ENCODE measurements at places on chromosomes 5 and 9.

DNA sequence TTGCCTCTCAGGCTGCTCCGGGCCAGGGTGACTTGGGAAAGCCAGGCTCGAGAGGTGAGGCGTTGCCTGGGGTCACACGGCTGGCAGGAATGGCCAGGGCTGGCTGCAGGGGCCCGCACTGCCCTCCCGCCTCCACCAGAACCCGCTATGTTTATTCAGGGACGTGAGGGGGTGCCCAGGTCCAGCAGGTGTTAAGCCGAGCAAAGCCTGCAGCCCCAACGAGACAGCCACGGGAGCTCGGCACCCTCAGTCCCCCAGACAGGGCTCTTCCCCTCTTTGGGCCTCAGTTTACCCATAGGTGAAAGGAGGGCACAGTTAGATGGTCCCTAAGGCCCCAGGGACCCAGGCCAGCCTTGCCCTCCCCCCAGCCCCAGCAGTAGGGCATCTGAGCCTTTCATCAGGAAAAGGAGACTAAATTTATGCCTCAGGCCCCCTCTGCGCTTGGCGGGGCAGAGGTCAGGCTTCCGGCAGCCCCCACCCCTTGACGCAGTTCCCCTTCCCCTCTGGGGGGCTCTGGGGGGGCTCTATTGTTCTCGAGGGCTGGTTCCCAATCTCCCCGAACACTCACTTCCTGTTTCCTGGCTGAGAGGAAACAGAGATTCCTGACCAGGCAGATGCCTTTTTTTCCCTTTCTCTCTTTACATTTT lies 7.1 kb upstream of the EGFL7 start:
- no peak for DNase-seq

DNA sequence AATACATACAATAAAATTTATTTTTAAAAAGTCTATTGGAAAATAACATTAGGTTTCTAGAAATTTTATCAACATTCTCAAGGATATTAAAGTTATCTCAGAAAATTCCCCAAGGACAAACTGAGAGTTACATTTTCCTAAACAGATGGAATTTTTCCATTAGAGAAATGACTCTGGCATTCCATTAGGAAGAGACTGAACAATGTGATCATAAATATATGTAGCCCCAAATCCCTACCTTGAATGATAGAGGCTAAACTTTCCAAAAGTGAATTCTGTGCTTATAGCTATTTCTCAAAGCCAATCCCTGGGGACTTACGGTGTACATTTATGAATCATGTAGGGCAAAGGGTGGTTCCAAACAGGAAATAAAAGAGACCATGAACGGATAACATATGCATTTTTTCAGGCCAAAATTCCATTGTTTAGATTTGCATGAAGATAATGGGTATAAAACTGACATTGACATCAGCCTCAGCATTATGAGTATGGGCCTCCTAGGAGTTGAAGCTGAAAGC lies 1181.0 kb upstream of the DMAC1 start:
- DNase-seq, result no peak

DNA sequence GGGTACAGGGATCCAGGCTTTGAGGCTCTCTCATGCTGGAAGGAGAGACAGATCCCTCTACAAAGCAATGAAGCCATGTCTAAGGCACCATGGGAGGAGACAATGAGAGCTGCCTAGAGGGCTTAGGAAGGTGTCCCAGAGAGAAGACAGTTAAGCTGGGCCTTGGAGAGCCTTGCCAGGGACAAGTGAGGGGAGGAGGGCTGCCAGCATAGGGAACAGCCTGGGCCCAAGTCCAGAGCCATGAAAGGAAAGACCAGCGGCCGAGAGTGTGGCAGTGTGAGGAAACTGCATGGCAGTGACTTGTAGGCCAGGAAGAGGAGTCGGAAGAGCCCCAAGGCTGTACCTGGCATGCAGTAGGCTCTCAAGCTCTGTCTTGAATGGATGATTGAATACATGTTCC lies 88.5 kb downstream of the PSD2 start:
- DNase-seq, result no peak

GRCh38 chr9:108496846-108497245 lies 358.9 kb downstream of the ACTL7B start:
- no peak for DNase-seq

GRCh38 chr9:128008171-128008570 lies 27.4 kb upstream of the EEIG1 start:
- DNase-seq, result no peak

DNA sequence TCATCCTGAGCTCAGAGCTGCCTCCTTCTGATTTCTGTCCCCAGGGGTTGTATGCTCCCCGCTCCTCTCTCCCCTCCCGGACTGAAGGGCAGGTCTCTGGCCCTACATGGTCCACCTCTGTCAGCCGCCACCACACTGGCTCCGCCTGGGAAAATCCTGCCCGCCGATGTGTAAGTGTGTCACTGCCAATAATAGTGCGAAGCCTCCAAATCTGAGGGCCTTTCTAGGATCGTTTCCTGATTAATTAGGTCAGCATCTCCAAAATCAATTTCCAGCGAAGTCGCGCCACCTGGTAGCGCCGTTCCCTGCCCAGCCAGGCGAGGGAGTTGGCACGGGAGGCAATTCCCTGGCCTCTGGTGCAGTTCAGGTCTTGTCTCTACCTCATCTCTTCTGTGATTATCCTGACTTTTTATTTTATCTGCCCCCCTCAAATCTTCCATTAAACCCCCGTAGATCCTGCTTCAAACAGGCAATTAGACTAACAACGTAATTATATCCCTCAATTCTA lies 73.5 kb downstream of the ZNF618 start:
- no peak for DNase-seq

- DNase-seq, result no peak
These were observed 650 bp downstream of the GPR107 start for GRCh38 chr9:130054325-130054786.

DNA sequence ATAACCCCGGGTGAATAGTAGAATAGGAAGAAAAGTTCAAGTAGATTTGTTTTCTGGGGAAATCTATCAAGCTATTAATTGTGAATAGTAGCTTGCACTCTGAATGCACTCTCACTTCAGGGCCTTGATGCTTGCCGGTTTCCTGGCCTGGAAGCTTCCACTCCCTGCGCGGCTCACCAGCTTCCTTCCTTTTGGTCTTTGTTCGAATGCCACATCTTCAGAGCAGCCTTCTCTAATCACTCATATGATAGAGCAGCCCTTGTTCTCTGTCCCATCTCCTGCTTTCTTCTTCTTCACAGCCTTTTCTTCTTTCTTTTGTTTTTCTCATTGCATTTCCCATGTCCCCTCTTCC lies 146.7 kb downstream of the MAST4 start:
- no peak for DNase-seq

DNA sequence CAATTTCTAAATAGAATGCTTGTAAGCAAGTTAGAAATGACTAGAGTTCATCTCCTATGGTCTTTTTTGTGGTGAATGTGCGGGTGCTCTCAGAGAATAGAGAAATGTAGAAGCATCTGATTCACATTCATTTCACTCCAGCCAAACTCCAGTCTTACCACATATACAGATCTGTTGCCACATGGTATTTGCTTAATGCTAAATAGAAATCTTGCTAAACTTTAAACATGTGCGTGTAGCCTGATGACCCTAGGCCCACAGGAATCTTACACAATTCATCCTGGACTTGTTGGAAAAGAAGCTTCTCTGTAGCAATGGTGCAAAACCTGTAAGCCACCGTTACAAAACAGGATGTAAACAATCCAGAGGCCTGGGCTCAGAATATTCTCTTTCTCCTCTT lies 135.2 kb downstream of the PCSK1 start:
- no peak for DNase-seq

GRCh38 chr9:87239312-87239711 lies 258.4 kb upstream of the DAPK1 start:
- no peak for DNase-seq

GRCh38 chr5:69042915-69043654 lies 50.7 kb upstream of the SLC30A5 start:
- DNase-seq, result peak; percentile 7

DNA sequence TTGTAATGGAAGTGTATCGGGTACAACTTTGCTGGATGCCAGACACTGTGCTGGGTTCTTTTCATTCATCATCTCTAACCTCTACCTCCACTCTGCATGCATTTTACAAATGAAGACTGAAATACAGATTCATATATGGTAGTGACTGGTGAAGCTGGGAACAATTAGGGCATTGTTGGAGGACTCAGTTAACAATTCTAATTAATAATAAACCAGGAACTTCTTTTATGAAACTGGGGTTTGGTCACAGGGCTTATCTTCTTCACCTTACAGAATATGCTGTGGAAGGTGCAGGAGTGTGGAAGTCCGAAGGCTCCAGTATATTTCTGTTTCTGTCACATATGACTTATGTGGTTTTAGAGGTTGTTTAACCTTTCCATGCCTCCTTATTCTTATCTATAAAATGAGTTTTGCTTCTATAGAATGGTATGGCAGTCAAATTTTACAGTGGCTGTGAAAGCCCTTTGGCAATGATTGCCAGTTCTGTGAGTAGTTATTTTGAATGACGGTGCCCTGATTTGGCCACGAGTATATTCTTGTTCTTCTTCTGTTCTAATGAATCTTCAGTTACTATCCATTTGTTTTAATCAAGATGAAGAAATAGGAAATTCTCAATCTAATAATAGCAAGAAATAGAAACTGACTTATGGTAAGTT lies 284.7 kb downstream of the GABRB2 start:
- no peak for DNase-seq

- no peak for DNase-seq
These were observed 167.9 kb upstream of the PANK3 start for GRCh38 chr5:168746893-168747640.

DNA sequence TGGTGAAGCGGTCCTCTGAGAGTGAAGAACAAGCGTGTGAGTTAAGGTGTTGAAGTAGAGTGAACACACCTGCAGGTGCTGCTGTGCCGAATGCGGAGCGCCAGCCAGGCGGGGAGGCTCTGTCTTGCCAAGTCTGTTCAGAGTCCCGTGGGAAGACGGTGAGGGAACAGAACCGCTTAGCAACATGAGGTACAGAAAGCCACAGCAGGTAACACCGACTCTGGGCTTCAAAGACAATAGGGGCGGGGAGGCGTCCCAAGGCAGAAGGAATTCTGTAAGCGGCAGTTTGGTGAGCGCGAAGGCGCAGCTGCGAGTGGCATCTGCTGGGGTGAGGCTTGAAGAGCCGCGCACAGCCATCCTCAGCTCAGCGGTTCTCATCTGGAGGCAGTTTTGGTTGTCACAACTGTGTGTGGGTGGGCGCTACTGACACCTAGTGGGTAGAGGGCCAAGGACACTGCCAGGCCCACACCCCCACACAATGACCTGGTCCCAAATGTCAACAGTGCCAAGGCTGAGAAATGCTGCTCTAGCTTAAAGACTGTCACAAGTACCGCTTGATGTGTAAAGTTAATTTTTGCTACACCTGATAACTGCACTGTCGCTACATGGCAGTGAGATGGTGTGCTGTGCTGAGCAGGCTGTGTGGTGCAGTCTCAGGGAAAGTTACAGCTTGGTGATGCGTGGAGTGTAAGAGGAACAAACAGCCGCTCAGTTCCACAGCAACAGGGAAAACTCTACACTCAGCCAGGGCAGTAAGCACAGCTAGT lies 67.4 kb upstream of the TBC1D9B start:
- DNase-seq, result no peak

GRCh38 chr5:54534191-54535004 lies 16.8 kb downstream of the SNX18 start:
- no peak for DNase-seq

- DNase-seq, result no peak
These were observed 140.7 kb downstream of the C9orf50 start for GRCh38 chr9:129480227-129480626.

- DNase-seq, result no peak
These were observed 364.1 kb downstream of the MAN2A1 start for GRCh38 chr5:110053824-110054223.

GRCh38 chr5:72256536-72256935 lies 63.5 kb downstream of the MRPS27 start:
- no peak for DNase-seq

- DNase-seq, result no peak
These were observed 105.1 kb downstream of the ADCY2 start for GRCh38 chr5:7501061-7501460.

GRCh38 chr9:21830589-21830988 lies 28.2 kb downstream of the MTAP start:
- DNase-seq, result no peak

DNA sequence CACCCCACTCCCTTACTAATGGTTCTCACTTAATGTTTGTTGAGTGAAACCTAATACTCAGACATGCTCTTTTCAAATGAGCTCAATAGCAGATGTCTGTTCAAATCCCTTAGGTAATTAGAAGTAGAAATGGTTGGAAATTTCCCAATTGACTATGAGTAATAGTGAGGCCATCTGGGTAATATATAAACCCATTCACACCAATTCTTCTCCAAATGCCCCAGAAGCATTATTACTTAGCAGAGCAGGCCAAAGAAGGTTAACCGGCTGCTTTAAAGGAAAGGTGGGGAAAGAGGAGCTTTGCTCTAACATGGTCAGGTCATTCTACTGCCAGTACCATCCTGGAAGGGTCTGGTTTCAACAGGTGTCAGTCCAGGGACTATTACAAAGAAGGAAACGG lies 119.5 kb upstream of the MTAP start:
- DNase-seq, result no peak

GRCh38 chr9:135487281-135488012 lies 7.9 kb downstream of the PPP1R26 start:
- DNase-seq, result no peak

GRCh38 chr9:16867576-16868311 lies 2.7 kb downstream of the BNC2 start:
- DNase-seq, result no peak

- DNase-seq, result no peak
These were observed 621 bp downstream of the SEC16A start for GRCh38 chr9:136482046-136482792.

- no peak for DNase-seq
These were observed 15.8 kb downstream of the MGAT1 start for GRCh38 chr5:180786531-180787398.

- DNase-seq, result no peak
These were observed 28.4 kb downstream of the SEMA6A start for GRCh38 chr5:116546033-116546742.

DNA sequence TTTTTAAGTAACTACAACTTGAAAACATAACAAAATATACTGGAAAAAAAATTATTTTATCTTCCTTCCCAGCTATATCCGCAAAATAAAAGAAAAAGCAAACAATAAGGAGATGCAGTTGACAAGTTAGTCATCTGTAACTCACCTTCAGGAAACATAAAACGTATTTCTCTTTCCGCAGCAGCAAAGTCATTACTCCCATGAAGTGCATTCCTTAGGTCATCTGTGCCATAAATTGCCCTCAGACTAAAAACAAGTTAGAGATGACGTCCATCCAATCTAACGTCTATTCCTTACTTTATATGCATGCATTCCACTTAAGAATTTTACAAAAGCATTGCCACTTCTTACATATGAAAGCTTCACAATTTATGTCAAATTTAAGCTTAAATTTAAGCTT lies 10.9 kb downstream of the NME5 start:
- DNase-seq, result no peak

- DNase-seq, result no peak
These were observed 176.9 kb downstream of the RAB3C start for GRCh38 chr5:58759745-58760144.

- no peak for DNase-seq
These were observed 696.9 kb downstream of the MAT2B start for GRCh38 chr5:164202338-164202737.

Measured in stimulated activated CD8-positive, alpha-beta memory T cell treated with anti-CD3 and anti-CD28 coated beads, Interleukin-7, amount 100 ng/mL, for 24 hours (primary cell).